ENCODE measurements at places on chromosomes 11 and 22.

DNA sequence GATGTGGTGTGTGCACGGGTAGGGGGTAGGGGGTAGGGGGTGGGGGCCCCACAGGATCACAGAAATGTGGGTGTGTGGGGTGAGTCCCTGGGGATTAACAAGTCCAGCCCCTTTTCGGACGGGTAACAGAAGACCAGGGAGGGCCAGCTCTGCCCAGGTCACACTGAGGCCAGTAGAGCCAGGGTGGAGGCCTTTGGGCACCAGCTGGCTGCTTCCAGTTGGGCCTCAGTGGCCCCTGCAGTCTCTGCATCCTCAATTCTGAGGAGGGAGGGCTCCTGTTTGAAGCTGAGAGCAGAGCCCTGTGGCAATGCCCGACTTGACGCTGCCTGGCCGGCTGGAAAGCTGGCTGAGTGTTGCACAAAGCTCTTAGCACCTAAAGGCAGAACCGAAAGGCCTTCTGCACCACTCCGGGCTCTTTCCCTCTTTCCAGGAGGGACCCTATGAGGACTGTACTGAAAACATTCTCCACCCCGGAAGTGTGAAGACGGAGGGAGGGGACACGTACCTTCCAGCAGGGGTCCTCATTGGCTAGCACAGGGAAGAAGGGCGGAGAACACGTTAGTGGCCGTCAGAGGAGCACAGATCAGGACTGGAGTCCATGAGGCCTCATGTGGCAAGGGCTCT is 120.4 kb downstream of the PHF21B start:
- no peak for DNase-seq

DNA sequence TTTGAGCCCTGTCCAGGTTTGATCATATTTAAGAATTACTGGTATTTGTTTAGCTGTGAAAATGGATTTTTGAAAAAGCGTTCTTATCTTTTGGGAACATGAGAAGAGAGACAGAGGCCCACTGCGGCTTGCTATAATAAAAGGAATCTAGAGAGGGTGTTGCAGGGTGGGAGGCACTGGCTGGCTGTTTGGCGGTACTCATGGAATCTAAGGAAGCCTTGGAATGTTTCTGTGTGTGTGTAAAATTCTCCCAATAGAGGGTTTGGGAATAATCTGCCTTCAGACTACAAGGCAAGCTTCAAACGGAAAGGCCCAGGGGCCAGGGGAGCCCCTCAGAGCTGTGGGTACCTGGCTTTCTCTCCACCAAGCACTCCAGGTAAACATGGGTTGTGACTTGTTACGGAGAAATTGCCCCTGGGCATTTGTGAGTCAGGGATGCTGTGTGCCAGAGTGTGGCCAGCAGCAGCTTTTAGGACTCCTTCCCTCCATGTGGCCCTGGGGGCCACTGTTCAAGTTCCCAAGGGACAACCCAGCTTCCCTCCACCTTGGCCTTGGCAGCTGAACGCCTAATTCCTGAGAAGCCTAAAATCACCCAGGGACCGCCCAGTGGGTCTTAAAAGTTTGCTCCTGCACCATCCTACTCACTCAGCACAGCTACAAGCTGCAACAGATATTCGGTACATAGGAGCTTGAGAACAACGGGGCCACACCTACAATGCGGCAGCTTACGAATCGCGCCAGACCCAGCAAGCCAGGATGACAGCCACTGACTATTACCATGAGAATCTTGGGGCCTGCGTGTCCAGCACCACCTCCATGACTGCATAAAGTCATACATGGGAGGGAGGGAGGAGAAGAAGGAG is 14.1 kb upstream of the SYT8 start:
- DNase-seq: no peak

DNA sequence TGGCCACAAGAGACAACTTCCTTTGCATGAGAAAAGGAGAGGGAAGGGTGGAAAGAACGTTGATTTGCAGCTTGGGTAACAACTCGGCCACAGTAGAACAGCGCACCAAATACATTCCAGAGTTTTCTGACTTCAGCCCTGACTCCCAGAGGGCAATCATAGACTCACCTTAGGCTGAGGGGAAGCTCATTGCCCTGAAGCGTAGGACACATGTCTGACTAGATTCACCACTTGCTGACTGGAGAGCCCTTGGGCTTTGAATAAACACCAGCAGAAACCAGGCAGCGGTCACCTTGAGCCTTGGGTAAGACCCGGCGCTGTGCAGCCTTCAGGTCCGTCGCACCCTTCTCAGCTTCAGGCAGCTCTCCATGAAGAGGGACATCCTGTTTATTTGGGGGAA is 151.8 kb upstream of the GRIA4 start:
- DNase-seq: no peak

GRCh38 chr11:116615211-116615865 is 157.4 kb downstream of the BUD13 start:
- DNase-seq: no peak

DNA sequence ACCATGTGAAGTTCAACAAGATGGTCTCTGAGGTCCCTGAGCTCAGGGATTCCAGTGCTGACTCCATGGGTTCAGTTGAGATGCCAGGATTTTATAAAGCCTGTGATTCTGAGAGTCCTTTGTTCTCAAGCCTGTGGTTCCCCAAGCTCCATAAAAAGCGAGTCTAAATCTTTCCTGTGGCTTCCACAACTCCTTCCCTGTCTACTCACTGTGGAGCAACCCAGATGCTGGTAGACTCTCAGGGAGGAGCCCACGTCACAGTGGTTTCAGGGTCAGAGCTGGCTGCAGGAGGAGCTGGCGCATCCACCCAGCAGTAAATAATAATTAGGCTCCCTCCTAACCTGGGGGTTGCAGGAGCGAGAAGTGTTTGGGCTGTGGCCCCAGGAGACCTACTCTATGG is 2.0 kb upstream of the RELT start:
- DNase-seq: no peak

- no peak for DNase-seq
These were observed 5.9 kb upstream of the PEX26 start for GRCh38 chr22:18071968-18072310.

DNA sequence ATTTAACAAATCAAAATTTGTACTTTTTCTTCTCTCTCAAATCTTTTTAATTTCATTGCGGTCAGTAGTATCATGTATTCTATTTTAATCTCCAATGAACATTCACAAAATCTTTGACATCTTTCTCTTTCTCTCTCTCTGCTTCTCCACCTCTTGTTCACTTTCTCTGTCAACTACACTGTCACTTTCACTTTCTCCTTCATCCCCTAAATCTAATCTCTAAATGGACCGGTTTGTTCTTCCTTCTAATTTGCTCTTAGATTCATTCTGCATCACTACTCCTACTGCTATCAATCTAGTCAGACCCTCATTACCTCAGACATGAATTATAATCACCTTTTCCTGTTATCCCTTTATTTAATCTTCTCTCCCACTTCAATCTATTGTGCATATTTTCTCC is 18.6 kb downstream of the CCDC73 start:
- DNase-seq: no peak

GRCh38 chr11:62959422-62959980 is 25.3 kb downstream of the SLC22A6 start:
- DNase-seq: no peak

DNA sequence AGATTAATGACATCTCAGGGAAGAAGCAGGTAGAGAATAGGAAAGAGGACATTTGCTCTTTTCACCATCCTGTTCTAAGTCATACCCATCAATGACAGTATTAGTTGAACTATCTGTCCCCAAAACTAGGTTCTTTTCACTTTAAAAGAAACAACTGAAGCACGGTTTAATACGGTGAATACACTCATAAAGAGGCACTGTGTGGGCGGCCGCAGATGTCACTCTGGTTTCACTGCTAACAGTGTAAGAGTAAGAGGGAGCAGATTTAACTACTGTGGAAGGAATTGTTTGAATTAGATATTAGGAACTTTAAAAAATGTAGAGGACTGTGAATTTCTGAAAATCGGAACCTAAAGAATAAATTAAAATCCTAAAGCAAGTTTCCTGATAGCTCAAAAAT is 49.5 kb downstream of the VSIG10L2 start:
- no peak for DNase-seq

- DNase-seq: no peak
These were observed 905.9 kb downstream of the OPCML start for GRCh38 chr11:132626446-132626845.

DNA sequence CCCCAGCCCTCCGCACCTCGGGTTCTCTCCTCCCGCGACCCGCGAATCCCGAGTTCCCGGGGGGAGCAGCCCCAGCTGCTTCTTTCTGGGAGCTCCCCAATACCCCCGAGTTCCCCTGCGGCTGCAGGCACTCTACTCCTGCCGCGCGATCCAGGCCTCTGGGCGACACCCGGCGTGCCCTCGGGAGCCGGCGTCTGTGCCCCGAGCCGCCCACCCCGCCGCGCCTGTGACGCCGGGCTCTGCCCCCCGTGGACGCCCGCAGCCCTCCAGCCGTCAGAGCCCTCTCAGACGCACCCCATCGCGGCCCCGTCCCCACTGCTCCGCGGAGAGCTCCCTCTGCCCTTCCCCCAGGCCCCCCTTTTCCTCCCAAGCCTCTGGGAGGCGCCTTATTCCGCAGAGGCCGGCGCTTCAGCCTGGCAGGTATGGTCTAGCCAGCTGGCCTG is 422 bp downstream of the GLB1L2 start:
- DNase-seq: no peak

GRCh38 chr11:2426826-2427521 is 17.3 kb downstream of the TRPM5 start:
- no peak for DNase-seq

- no peak for DNase-seq
These were observed 872.0 kb downstream of the BRD1 start for GRCh38 chr22:48955351-48956311.

- no peak for DNase-seq
These were observed 1112.4 kb upstream of the CNTN5 start for GRCh38 chr11:97908354-97908753.

GRCh38 chr11:47366020-47366490 is 12.3 kb downstream of the SPI1 start:
- no peak for DNase-seq

DNA sequence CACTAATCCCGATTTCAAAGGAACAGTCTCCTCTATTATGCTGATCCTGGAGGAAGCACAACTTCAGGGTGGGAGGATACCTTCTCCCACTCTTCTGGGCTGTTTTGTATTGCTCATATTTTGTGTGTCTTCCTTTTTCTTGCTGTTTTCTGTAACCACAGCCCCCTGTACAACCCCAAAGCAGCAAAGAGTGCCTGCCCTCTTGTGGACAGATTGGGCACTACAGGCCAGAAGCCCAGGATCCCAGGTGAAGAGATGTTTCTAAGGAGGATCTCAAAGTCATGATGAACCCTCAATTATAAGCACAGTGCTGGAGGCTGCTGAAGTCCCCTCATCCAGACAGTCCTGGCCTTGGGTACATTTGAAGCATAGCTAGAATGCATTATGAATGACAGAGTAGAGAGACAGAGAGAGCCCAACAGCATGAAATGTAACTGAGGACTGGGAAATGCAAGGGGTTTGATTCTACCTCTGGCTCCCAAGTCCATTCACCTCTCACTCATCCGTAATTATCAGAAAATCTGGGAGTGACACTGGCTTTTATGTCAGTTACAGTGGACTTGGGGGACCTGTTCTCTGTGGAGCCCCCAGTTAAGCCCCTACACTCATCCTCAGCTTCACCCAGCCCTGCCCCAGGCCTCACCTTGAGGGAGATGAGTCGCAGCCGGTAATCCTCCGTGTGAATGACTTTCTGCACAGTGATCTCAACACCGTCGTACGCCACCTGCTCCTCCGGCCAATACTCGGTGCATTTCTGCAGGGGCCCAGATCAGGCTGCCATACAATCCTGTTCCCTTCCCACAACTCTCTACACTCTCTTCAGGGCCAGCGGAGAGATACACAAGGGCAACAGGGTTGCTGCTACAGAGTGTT is 6.2 kb upstream of the IGSF22 start:
- peak; percentile 19 for DNase-seq

DNA sequence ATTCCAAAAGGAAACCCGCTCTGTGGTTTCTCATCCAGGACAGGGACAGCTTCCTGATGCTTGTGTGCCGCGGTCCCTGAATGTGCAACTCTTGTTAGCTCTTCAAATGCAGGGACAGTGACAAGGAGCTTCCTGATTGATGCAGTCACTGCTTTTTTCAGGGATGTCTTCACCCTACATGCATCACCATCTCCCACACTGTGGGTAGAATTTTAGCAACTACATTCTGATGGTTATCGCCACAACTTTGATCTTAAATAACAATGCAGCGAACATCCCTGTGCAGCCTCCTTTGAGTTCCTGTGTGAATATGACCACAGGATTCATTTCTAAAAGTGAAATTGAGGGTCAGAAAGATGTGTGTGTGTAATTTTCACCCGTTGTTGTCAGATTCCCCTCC is 115.0 kb downstream of the GGTLC2 start:
- no peak for DNase-seq

DNA sequence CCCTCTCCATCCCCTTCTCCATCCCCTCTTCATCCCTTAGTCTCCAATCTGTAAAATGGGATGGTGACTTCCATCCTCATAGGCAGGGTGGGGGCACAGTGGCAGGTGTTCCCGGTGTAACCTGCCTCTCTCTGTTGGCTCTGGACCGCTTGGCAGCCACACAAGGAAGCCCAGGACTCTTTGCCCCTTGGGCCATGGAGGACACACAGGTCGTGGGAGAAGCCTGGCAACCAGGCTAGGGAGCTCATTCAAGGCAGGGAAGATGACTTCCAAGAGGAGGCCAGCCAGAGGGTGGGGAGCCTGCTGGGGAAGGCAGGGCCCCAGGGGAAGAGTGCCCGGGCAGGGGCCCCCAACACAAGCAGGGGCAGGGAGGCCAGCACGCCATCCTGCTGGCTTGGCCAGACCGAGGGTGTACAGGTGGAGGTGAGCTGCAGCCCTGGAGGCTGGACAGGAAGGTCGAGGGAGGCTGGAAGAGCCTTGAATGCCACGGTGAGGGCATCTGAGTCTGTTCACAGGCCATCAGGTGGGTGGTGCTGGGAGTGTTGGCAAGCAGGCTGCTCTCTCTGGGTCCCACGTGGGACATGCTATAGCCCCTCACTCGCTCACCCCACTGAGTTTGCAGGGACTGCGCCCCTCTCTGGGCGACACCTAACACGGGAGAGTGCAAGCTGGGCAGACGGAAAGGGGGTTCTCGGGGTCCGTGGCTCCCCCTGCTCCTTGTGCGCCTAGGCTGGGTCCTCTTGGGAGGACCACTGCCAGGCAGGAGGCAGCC is 15.5 kb upstream of the CTSD start:
- DNase-seq: no peak

GRCh38 chr11:75349521-75350116 is 1.8 kb downstream of the ARRB1 start:
- DNase-seq: no peak
